Osteocyte (in vitro differentiated cells): ENCODE measurements at places on chromosomes 1 and 21.

GRCh38 chr1:245319094-245319493, 164.3 kb downstream of the KIF26B start:
- DNase-seq, result no peak

DNA sequence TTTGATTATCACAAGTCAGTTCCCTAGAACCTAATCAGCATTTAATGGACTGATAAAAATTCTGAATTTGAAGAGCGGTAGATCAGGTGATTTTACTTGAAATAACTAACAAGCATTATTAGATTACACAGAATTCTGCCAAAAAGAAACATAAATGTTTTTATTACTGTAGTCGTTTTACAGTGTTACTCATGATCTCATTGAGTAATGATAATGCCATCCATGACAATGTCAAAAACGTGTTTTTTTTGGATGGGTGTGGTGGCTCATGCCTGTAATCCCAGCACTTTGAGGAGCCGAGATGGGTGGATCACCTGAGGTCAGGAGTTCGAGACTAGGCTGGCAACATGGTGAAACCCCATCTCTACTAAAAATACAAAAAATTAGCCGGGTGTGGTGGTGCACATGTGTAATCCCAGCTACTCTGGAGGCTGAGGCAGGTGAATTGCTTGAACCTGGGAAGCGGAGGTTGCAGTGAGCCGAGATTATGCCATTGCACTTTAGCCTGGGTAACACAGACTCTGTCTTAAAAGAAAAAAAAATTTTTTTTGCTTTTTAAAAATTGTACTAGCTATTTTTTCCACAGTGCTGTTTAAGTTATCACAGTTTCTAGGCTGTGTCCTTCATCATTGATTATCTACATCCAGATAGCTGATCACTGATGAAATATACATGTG, 56.6 kb downstream of the LAMC1 start:
- DNase-seq, result no peak

- no peak for DNase-seq
Measured at GRCh38 chr1:173163222-173163621, 43.9 kb downstream of the TNFSF4 start.

DNA sequence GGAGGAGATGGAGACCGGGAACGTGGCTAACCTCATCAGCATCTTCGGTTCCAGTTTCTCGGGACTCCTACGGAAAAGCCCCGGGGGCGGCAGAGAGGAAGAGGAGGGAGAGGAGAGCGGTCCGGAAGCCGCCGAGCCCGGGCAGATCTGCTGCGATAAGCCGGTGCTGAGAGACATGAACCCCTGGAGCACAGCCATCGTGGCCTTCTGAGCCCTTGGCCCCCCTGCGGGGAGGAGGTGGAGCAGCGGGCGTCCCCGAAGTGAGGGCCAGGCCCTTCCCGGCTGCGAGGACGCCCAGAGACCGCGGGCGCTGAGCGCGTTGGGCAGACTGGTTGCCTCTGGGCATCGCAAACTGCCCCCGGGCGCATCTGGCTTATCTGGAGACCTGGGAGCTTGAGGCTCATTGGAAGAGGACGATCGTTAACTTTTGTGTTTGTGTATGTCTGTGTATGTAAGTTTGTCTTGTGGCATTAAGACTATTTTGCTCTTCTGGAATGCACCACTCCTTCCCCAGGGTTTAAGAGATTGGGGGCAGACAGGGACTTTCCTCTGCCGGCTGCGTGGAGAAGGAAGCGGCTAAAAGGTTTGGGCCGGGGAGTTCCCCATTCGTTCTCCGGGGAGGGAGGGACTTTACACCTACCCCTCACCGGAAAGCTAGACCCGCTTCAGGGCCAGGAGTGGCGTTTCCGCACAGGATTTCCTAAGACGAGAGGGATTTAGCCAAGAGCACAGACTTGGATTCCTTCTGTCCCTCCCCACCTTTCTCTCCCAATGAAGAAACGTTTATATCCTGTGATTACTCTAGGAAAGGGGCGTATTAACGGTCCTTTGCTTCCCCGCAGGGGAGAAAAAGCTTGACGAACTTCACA, 1.4 kb downstream of the IER5 start:
- DNase-seq, result peak; percentile 85

GRCh38 chr1:236809148-236809547, 14.1 kb downstream of the MTR start:
- DNase-seq, result no peak

DNA sequence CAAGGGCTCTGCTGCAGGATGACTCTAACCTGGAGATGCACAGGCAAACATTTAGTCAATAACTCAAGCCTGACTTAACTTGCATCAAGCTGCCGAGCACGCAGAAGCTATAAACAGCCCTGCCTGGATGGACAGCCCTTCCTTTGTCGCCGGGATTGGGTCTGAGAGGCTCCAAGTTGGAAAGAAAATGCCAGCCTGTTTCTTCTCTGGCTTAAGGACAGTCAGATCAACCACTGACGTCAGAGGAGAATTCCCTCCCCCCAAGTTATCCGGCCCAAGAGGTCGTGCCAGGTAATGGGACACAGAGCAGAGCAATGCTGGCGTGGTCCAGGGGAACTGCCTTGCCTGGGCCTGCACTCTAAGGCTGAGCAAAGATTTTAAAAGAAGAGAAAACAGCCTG, 27.1 kb upstream of the LRRC38 start:
- DNase-seq, result no peak

DNA sequence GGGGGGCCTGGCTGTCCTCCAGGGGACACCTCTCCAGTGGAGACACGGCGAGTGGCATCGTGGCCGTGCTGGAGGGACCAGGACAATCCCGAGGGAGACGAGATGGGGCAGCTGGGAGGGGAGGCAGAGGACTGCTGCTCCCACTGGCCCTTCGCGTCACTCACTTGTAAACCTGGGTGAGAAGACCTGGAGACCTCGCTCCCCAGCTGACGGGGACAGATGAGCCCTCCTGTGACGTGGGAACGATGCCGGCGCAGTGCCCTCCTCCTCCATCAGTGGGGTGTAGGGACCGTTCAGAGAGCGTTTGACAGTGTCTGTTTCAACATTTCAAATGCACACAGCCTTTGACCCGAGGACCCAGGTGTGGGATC, 4.6 kb downstream of the SPATC1L start:
- peak; percentile 75 for DNase-seq

DNA sequence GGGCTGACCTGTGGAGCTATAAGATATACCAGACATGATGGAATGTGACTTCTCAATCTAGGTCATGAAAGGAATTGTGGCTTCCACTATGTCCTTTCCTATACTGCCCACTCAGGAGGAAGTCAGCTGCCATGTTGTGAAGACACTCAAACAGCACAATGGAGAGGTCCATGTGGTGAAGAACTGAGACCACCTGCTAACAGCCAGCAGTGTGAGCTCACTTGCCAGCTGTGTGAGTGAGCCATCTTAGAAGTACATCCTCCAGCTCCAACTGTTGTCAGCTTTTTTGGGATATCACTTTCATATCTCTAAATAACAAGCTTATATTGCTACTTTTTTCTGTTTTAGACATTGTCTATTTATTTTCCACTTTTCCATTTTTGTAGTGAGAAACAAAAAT, 29.7 kb downstream of the OLFML3 start:
- DNase-seq, result no peak

GRCh38 chr21:41319273-41319672, 2.7 kb downstream of the FAM3B start:
- no peak for DNase-seq

GRCh38 chr1:164369698-164370365, 189.2 kb upstream of the PBX1 start:
- no peak for DNase-seq

GRCh38 chr1:6528492-6528891, 25.8 kb downstream of the NOL9 start:
- DNase-seq, result no peak

GRCh38 chr1:198253259-198253658, 96.5 kb downstream of the NEK7 start:
- DNase-seq, result no peak

DNA sequence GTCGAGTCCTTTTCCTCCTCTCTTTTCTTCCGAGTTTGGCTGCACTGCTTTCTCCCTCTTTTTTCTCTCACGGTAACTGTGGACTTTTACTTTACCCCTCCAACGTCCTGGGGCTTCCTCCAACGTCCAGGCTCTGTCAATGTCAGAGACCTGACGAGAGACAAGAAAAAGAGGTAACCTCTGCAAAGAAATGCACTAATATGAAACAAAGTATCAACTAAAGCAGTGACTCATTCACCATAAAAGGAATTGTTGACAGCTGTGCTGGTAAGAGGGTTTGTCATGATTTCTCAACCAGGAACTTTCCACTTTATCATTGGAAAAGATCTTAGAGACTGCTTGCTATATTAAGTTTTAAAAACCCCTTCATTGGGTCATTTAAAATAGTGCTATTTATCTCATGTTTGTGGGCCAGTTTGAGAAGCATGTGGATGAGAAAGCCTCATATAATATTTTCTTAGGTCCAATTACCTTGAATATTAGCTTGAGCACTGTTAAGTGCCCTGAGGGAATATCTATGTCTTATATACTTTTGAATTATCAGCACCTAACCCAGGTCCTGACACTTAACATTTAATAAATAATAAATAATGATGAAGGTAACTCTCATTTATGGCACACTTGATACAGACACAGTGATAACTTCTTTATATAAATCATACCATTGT, at the start of gene GBP2:
TSS of gene GBP2 (minus strand) at position 202 of the 668 bp plus-strand sequence. CDS start 4,148 bp downstream, outside the sequence.
- DNase-seq, result no peak
